ENCODE measurements at places on chromosomes 5 and 9.

DNA sequence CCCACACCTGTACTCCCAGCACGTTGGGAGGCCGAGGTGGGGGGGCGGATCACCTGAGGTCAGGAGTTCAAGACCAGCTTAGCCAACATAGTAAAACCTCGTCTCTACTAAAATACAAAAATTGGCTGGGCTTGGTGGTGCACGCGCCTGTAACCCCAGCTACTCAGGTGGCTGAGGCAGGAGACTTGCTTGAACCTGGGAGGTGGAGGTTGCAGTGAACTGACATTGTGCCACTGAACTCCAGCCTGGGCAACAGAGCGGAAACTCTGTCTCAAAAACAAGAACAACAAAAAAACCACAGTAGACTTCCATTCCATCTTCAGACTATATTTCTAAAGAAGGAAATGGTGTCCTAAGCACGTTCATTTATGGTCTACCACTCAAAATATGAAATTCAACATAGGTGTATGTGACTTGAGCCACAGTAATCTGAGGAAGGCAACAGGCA lies 14.2 kb upstream of the SERINC5 start:
- no peak for DNase-seq

GRCh38 chr5:96565582-96566265 lies 96.5 kb upstream of the CAST start:
- peak; percentile 22 for DNase-seq

DNA sequence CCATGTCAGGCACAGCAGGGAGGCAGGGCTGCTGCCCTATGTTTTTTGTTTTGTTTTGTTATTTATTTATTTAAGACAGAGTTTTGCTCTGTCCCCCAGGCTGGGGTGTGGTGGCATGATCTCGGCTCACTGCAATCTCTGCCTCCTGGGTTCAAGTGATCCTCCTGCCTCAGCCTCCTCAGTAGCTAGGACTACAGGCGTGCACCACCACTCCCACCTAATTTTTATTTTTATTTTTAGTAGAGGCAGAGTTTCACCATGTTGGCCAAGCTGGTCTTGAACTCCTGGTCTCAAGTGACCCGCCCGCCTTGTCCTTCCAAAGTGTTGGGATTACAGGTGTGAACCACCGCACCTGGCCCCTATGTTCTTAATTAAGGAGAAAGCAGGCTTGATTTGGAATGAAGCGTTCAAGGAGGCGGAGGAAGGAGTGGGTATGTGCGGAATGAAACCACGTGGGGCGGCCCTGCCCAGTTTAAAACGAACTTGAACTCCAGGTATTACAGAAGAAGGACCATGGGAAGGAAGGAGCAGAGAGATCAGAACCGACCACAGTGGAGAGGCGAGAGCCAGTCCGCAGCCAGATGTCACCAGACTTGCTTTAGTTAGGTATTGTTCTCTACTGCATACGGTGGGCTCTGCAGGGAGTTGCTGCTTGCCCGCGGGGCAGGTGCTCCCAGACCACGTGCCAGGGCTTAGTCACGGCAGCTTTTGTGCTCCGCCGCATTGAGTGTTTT lies 34.9 kb upstream of the EPB41L4B start:
- DNase-seq: no peak

- no peak for DNase-seq
Observed at GRCh38 chr5:169934990-169935389, 45.3 kb downstream of the INSYN2B start.

- DNase-seq: no peak
Observed at GRCh38 chr5:126023994-126024441, 399.2 kb upstream of the GRAMD2B start.

GRCh38 chr5:7763621-7764072 lies 87.3 kb downstream of the CFAP90 start:
- DNase-seq: no peak

Measured in H7 (cell line).